GM23248 (cell line): ENCODE measurements at places on chromosomes 6 and 20. TPM values are rescaled to one million over a fixed set of nuclear protein-coding genes. Genes with fewer than 3 reads are reported as not detected.

MMP24OS gene
- polyA plus RNA-seq, result 81.7 and 85.3 TPM in 2 replicates

HSPA1L gene
- 0.85 and 0.91 TPM in 2 replicates for polyA plus RNA-seq

FRK gene
- 0.06 and 0.09 TPM in 2 replicates for polyA plus RNA-seq

DEFB125 gene
- polyA plus RNA-seq, result not detected in 2 replicates

BTN1A1 gene
- polyA plus RNA-seq, result not detected in 2 replicates

GUCA1A gene
- not detected in 2 replicates for polyA plus RNA-seq

PPIL1 gene
- polyA plus RNA-seq, result 27.1 and 30.5 TPM in 2 replicates

KCNQ5 gene
- 4.9 and 5.7 TPM in 2 replicates for polyA plus RNA-seq

SH3BGRL2 gene
- 1.1 TPM in 2 replicates for polyA plus RNA-seq

PBX2 gene
- 2.6 and 3.1 TPM in 2 replicates for polyA plus RNA-seq

ZNFX1 gene
- 47.3 and 49.2 TPM in 2 replicates for polyA plus RNA-seq

RSPO3 gene
- polyA plus RNA-seq, result 2.9 and 4.1 TPM in 2 replicates

OR12D3 gene
- not detected in 2 replicates for polyA plus RNA-seq

RBM24 gene
- polyA plus RNA-seq, result 3.5 and 4.6 TPM in 2 replicates

PROKR2 gene
- not detected in 2 replicates for polyA plus RNA-seq

ECT2L gene
- not detected in 2 replicates for polyA plus RNA-seq

ZSCAN23 gene
- 0.13 and 0.84 TPM in 2 replicates for polyA plus RNA-seq

ATP9A gene
- polyA plus RNA-seq, result 6.7 and 6.9 TPM in 2 replicates

BCAS1 gene
- 0.38 and 0.41 TPM in 2 replicates for polyA plus RNA-seq

ZNF311 gene
- 0.67 and 0.93 TPM in 2 replicates for polyA plus RNA-seq

NEURL2 gene
- polyA plus RNA-seq, result 1.4 and 2.1 TPM in 2 replicates

EGFL8 gene
- 2.6 and 3.8 TPM in 2 replicates for polyA plus RNA-seq

FOXA2 gene
- polyA plus RNA-seq, result not detected in 2 replicates

RIPPLY2 gene
- polyA plus RNA-seq, result not detected in 2 replicates

NKX2-2 gene
- polyA plus RNA-seq, result not detected in 2 replicates

PGC gene
- polyA plus RNA-seq, result not detected in 2 replicates
